ENCODE measurements at places on chromosomes 1 and 21.

GRCh38 chr1:117821774-117822482 lies 107.5 kb downstream of the GDAP2 start:
- DNase-seq, result no peak

- no peak for DNase-seq
Observed at GRCh38 chr1:220699044-220699443, 8.9 kb downstream of the C1orf115 start.

DNA sequence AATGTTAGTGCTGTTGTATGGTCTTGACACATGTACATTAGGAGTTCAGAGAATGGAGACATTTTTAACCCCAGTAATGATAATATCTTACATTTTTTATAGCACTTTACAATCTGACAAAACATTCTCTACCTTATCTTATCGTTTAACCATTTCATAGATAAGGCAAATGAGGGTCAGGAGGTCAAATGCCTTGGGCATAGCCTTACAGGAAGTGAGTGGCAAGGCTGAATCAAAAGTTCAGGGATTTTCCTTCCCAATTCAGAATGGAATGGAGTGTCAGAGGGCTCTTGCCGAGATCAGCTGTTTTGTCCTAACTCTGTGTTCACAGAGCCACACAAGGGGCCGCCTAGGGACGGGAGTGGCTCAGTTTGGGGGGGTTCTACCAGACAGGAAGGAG lies 57.6 kb upstream of the AK4 start:
- no peak for DNase-seq

- no peak for DNase-seq
Observed at GRCh38 chr1:100773444-100773843, 53.9 kb downstream of the VCAM1 start.

- peak; percentile 86 for DNase-seq
Observed at GRCh38 chr1:184615301-184615700, 139.4 kb downstream of the EDEM3 start.

GRCh38 chr1:231507476-231508355 lies 20.8 kb upstream of the TSNAX start:
- no peak for DNase-seq

DNA sequence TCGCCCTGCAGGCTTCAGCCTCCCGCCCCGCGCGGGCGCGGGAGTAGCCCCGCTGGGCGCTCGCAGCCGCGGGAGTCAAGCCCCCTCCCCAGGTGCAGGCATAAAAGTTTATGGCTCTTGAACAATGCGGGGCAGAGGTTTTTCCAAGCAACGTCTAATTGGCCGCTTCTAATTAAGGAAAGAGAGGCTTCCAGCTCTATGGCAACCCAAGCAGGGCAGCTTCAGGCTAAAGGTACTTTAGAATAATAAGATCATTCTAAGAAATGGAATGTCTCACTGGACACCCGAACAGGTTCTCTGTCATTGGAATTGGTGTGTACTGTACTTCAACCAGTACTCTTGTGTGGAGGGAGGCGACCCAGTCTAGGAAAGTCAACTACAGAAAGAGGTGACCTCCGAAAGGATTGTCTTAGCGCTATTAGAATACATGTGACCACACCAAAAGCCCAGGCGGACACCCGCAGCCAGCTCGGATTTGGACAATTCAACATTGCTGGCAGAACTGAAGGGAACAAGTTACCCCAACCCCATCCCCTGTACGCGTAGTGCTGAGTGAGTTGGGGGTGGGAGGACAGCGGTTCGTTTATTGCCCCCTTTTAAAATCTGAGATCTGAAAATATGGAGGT lies 12.5 kb downstream of the NR5A2 start:
- DNase-seq, result no peak

- no peak for DNase-seq
Observed at GRCh38 chr1:163826500-163826899, 504.7 kb downstream of the NUF2 start.

DNA sequence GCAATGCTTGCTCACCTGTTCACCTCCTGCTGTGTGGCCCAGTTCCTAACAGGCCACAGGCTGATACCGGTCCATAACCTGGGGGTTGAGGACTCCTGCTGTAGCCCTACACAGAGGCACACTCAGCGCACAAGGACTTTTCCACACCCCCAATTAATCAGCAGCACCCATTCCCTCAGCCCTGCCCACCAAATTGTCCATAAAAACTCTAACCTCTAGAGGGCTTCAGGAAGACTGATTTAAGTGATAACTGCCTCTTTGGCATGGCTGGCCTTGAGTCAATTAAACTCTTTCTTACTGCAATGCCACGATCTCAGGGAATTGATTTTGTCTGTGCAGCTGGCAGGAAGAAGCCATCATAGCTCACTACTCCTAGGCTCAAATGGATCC lies 71.3 kb upstream of the MUTYH start:
- DNase-seq, result no peak

GRCh38 chr1:102842606-102843005 lies 265.7 kb downstream of the COL11A1 start:
- no peak for DNase-seq

DNA sequence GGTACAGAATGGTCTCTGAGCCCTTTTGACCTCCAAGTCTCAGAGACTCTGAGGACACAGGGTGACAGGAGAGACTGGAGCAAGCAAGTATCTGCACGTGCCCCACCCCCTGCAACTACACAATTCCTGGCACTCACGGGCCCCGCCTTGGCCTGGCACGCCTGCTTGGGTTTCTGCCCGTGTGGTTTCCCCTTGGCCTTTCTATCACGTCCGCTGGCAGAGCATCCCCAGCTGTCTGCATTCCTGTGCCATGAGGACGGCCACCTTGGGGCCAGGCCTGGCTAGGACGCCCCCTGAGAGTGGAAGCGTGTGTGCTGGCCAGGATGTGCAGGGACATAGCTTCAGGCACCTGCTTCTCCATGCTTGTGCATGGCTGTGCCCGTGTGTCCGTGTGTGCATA lies 14.3 kb upstream of the EDN2 start:
- DNase-seq, result no peak

GRCh38 chr21:40850071-40850470 lies 3.1 kb upstream of the DSCAM start:
- no peak for DNase-seq

DNA sequence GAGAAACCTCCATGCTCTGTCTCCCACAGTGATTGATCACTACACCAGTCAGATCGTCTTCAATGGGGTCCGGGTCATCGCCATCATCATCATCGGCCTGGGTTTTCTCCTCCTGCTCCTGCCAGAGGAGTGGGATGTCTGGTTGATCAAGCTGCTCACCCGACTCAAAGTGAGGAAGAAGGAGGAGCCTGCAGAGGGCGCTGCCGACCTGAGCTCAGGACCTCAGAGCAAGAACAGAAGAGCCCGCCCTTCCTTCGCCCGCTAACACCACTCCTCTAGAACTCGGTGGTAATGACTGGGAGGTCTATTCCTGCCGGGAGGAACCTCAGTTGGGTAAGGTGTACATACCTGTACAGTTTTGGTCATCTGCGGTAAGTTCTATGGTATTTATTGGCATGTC lies 50.3 kb upstream of the COA6 start:
- DNase-seq, result peak; percentile 80

DNA sequence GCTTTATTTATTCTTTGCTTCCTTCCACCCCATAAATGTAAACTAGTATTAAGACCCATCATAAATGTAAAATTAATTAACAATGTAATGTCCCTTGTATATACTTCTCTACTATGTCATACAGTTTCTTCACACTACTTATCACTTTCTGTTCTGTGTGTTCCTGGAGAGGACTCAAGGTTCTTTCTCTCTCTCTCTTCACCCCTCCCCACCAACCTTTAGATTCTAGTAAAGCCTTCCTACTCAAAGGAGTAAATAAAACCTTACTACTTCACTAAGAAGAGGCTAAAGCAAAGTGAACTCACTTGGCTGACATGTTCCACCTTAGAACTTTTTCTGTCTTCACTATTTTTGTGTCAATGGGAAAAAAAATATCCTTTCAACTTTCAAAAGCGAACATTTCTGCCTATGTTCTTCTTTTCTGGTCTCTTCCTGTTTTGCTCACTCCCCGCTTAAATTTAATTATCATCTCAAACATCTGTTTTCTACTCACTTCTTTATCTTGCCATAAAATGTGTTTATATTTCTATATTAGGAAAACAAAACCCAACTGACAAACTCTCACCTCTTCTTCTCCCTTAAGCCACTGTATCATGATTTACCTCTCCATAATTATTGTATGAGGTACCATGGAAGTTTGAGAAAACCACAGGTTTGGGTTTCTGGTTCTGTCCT lies 260.3 kb downstream of the DPYD start:
- no peak for DNase-seq

- peak; percentile 68 for DNase-seq
Observed at GRCh38 chr1:66350001-66350547, 183.9 kb upstream of the SGIP1 start.

DNA sequence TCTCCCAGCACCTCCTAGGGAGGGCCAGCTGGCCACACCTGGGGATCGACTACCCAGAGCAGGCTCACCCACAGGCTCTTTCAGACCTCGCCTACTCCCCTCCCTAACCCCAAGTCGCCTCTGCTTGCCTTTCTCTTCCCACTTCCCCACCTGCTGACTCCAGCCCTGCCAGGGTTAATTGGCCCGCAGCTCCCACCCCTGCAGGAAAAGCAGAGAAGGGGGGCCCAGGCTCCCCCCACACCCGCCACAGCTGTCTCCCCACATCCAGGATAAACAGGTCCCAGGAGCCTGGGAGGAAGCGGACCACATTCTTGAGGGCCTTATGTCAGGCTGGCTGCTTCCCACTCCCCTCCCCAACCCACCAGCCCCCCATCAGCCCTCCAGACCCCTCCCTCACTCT lies 45.0 kb downstream of the TAS1R2 start:
- DNase-seq, result no peak

DNA sequence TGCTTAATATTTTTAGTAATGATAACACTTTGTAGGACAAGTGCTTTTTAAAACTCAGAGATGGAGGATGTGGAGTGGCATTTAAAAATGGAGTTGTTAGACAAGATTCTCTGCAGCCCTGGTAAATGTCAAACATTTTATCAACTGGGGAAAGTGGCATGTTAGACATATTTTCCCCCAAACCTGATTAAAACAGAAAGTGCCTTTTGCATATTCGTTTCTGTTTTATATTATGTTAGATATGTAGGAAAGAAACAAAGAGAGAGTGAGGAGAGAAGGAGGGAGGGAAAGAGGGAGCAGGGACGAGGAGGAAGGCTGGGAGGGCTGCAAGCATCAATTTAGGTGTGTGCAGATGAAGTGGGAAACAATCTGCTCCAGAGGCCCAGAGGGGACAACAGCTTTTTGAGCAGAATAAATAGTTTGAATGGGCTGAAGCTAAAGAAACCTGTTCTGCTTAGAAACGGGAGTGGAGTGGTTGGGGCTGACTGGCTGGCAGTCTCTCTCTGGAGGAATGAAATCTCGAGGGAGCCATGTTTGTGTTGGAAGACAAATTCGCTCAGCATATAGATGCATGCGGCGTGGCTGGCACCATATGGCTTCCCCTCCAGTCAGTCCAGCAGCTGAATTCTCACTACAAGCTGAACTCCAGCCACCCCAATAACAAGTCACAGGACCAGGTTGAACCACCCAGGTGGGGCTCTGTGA lies 502.2 kb downstream of the AJAP1 start:
- no peak for DNase-seq

DNA sequence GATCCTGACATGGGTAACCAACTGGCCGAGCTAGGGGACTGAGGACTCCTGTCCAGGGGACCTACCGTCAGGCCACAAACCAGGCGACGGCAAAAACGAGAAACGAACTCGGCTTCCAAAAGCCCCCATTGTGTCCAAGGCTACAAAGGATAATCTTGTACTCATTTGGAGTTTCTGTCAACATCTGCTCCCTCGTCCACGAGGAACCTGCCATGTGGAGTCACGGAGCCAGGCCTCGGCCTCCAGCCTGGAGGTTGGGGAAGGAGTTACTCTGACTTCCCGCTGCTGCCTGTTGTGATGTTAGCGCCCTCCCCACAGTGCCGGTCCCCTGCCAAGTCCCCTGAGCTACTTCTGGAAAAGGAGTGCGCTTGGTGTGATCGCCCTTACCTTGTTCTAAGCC lies 7.3 kb downstream of the KRTAP10-1 start:
- DNase-seq, result no peak

DNA sequence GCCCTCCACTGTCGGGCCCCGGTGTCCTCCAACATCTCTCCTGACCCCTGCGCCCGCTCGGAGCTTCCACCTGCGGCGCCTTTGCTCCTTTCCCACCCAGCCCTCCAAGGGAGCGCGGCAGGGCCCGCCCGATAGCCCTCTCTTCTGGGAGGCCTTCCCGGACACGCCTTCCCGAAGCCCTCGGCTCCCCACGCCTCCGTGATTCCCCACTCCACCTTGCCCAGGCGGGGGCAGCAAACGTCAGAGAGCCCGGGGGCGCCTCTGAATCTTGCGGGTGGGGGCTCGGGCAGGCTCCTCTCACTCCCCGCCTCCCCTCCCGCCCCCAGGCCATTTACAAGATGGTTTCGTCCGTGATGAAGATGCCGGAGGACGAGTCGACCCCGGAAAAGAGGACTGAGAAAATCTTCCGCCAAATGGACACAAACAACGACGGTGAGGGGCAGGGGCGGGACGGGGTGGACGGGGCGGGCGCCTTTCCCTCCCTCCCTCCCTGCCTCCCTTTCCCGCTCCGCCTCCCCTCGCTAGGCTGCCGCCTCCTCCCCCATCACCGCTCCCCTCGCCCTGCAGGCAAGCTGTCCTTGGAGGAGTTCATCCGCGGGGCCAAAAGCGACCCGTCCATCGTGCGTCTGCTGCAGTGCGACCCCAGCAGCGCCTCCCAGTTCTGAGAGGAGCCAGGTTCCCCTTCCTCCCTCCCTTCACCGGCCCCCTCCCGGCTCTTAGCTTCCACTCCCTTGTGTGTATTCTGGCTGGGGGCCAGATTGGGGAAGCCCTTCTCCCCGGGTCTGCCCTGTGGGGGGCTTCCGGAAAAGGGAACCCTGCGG lies 7.1 kb downstream of the HPCA start:
- DNase-seq, result no peak

DNA sequence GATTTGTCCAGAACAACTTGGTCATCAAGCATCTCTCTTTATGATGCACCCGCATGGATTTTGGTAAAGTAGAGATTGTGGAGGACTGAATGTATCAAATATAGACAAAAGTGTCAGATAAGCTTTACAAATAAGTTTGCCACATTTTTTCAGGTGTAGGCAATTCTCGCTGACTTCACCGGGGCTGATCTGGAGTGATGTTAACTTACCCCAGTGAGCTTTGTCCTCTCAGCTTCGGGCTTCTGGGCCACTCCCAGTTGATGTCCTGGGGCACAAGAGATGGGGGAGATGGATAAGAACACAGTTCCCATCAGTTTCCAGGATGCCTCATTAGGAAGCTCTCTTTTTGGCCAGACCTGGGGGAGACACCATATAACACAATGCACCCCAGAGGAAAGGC lies 117.7 kb downstream of the ETS2 start:
- DNase-seq, result no peak

DNA sequence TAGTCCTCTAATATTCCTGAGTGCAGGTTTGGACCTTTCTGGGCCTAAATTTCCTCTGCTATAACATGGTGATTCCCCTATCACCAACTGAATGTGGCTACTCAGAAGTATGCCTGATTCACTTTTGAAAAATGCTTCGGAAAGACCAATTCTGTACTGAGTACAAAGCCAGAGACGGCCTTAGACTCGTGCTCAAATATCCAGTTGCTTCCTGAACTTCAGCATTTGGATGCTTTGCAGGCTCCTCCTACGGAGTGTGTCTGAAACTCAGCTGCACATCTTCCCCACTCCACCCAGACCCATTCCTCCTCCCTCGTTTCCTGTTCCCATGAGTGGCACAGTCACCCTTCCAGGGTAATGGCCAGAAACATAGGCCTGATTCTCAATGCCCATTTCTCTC lies 98.4 kb upstream of the GADD45A start:
- DNase-seq, result no peak
